ENCODE measurements at places on chromosomes 11 and 22.
A peak's percentile ranks its signal among the peaks of the same experiment; 100 is the strongest.

DNA sequence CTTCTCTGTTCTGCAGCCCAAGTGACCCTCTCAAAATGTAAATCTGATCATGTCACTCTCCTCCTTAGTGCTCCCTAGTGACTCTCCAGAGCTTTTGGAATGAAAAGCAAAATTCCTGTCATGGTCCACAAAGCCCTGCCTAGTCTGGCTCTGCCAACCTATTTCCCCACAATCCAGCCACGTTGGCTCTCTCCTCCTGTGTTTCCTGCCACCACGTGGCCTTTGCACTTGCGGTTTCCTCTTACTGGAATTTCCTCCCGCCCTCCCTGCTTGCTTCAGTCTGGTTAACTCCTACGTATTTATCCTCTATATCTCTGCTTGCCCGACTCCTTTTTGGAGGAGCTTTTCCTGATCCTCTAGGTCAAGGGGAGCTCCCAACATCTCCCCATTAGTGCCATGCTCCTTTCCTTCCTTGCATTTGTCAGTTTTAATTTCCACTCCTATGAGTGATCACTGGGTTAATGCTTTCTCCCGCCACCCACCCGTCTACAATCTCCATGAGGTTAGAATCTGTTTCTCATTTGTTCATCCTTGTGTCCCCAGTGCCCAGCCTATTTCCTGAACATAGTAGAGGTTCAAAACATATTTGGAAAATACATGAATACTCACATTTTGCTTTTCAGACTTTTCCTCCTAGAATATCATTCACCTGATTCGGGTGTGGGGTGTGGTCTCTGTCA is 11.5 kb downstream of the NNMT start:
- DNase-seq, result no peak

DNA sequence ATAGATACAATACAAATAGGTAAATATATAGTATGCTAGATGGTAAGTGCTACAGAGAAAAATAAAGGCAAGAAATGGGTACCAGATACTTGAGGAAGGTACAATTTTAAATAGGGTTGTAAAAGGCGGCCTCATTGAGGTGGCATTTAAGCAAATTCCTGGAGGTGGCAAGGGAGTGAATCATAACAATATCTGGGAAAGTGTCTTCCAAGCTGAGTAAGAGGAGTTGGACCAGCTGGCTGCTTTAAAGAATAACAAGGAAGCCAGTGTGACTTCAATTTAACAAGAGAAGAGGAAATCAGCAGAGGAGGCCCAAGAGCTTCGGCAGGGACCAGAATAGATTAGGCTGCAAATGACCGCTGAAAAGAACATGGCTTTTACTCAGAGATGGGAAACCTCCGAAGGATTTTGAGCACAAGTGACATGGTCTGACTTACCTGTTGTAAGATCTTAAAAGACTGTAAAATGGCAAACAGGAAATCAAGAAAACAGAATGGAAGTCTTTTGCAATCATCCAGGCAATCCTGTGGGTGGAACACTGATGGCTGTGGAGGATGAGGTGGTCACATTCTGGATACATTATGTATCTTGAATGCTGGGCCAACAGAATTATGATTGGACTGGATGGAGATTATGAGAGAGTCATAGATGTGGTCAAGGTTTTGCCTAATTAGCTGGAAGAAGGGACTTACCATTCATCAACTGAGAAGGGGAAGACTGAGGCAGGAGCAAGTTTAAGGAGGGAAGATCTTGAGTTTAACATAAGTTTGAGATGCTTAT is 77.2 kb downstream of the RDX start:
- DNase-seq, result no peak

DNA sequence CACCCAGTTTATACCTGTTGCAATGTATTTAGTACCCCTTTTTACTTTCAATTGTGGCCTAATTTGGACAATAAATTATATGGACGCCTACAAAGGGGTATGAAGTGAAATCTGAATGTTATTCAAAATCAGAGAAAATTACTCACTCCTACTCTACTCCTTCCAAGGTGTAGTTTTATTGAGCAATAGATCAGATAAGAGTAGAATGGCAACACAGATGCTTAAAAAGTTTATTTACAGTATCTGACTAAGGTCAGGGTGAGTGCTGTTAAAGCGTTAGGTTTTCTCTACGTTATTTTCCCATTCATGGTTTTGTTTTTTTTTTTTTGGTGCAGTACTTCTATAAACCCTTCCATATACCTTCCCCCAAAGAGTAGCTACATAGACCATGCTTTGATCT is 805.6 kb downstream of the KCNA4 start:
- no peak for DNase-seq

DNA sequence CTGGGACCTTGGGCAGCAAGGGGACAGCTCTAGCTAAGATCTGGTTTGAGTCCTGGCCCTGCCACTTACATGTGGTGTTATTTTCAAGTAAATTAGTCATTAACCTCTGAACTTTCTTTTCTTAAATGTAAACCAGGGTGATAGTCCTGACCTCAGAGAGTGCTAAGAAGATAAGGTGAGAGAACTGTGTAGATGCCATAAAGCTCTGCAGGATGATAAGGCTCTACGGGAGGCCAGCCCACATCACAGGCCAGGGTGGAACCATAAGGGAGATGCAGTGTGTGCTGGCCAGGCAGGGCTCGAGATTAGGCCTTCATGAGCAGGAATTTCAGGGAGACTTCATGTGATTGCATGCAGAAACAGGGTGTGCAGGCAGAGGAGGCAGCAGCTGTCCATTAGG is 24.2 kb downstream of the NECTIN1 start:
- DNase-seq, result peak; percentile 88

- DNase-seq, result no peak
These were observed 256.3 kb upstream of the ARHGAP20 start for GRCh38 chr11:110968348-110969062.

DNA sequence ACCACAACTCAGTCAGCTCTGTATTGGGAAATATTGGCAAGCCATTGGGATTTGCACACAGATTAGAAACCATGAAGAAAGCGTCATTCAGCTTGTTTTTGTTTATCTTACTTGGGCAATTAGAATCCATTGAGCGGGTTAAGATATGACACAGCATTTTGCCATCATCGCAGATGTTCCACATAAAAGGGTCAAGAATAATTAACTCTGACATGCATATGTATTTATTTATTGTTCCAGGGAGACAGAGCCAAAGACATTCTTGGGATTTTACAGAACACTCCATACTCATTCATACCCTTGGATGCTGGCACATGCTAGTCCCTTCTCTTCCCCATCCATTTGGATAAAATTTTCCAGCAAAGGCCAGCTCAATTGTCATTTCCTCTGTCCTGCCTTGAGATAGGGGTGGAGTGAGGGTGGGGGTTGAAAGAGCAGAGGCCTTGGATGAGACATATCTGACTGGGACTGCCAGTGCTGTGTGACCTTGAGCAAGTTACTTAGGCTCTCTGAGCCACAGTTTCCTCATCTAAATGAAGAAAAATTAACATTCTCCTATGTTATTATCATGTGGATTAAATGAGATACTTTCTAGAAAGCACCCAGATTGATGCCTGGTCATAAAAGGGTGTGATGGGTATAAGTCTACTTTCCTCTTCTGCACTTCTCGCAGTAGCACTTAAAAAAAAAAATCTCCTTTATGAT is 179.7 kb downstream of the RRAS2 start:
- DNase-seq, result no peak

DNA sequence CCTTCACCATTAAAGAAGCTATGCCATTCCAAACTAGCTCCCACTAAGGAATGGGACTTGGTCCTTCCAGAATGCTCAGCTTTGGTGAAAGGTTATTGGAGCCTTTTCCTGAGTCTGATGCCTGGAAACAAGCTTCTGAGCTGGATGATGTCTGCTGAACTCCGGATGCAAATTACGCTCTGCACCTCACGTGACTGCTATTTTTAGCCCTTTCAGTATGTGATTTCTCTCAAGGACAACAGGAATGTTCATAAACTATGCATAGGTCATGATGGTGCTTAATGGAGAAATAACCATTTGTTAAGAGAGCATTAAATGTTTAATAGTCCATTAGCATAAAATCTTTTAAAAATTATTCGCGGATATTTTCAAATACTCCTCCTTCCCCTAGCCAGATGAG is 631.4 kb upstream of the KIRREL3 start:
- DNase-seq, result no peak

DNA sequence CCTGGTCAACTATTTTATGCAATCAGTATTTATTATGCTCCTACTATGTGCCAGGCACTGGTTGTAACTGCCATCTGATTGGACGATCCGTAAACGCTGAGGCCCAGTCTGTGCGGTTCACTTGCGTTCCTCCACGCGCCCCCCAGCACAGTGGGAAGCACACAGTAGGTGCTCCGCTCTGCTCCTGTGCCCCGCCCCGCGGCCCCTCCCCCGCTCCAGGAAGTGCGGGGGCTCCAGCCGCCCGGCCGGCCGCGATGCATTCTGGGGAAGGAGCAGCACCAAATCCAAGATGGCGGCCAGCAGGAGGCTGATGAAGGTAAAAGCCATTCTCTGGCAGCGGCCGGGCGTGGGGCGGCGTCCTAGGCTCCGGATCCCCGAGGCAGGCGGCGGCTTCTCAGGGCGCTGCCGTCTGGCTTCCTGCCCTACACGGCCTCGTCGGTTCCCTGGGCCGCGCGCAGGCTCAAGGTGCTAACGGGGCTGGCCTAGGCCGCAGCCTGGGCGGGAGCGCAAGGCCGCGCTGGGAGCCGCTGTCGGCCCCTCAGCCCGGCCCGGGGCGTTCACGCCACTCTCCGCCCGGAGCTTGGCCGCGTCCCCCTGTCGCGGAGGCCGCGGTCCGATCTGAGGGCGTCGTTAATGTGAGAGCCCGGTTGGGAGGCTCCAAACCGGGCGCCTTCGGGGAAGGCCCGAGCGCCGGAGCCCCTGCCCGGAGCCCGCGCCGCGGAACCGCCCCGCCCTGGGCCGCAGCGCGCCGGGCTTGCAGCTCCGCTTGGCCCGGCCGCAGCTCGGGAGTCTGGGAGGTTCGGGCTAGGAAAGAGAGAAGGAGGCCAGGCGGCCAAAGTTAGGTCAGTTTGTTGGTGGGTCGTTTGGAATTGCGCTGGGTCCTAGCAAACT is at the start of gene UBE2L3:
Gene UBE2L3, plus strand, starts transcription at position 259 of the 891 bp plus-strand sequence. Its CDS starts 31 bp downstream, at position 290.
- DNase-seq, result peak; percentile 86

GRCh38 chr22:46673662-46674236 is 53.6 kb downstream of the GRAMD4 start:
- DNase-seq, result no peak

GRCh38 chr11:104433751-104434150 is 269.8 kb upstream of the PDGFD start:
- DNase-seq, result no peak

DNA sequence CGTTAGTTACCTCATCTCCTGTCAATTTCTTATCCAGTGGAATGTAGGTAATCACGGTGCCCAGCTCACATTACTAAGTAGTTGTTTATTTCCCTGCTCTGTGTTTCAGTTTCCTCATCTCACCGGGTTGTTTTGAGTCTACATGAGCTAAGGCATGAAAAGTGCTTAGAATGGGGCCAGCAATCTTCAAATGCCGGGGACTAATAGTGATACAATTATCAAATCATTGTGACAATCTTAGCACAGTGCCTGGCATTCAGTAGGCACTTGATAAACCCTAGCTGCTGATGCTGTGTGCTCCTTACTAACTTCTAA is 53.3 kb upstream of the CD5 start:
- no peak for DNase-seq

DNA sequence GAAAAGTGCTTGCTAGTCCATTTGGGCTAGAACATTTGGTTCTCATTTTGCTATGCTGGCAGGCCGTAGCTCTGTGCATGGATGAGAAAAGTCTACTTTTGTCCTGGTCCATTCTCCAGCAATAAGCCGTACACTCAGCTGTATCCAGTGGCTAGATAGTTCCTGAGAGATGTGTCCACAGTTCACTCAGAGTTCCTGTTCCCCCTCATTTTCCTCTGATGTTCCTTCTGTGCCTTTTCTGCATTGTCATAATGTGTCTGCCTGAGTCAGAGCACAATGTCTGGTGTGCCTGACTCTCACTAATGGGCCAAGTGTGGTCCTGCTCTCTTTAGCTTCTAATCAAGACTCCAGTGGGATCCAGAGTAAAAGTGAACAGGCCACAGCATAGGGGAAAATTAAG is 215.7 kb upstream of the CTSC start:
- no peak for DNase-seq

DNA sequence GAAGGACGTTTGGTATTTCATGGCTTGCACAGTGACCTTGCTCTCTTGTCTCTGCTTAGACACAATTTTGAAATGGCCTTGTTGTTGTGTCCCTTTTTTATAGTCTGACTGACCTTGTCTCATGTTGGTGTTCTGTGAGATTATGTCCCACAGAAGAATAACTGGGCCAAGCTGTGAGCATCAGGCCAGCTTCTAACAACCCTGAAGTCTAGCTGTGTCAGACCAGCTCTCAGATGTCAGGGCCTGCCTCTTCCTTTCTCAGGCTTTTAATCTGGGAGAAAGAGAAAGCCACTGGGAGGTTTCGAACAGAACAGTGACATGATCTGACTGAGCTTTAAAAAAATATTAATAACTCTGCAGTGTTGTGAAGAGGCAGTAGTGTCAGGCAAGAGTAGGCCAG is 2.0 kb upstream of the UEVLD start:
- DNase-seq, result no peak

DNA sequence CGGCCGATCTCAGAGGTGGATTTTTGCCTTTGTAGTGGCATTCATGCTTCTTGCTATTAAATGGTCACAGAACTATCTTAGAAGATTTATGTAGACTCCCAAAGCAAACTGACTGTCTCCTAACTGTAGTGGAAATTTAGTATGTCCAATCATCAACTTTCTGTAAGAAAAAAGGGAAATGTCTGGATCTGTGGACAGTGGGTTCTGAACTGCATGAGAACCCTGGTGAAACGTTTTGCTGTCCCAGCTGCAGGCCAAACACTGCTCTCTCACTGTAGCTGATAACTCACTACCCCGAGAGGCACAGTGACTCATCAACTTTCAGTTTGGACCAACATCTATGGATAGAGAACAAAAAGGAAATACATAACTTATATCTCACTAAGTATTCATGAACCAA is 387.1 kb downstream of the SOX6 start:
- peak; percentile 92 for DNase-seq

GRCh38 chr11:2267306-2267850 is 3.0 kb downstream of the ASCL2 start:
- DNase-seq, result no peak

- DNase-seq, result peak; percentile 14
These were observed 57.6 kb downstream of the FBXO7 start for GRCh38 chr22:32531931-32532819.

- DNase-seq, result no peak
These were observed 28.7 kb downstream of the ZNRF3 start for GRCh38 chr22:28911777-28912669.

DNA sequence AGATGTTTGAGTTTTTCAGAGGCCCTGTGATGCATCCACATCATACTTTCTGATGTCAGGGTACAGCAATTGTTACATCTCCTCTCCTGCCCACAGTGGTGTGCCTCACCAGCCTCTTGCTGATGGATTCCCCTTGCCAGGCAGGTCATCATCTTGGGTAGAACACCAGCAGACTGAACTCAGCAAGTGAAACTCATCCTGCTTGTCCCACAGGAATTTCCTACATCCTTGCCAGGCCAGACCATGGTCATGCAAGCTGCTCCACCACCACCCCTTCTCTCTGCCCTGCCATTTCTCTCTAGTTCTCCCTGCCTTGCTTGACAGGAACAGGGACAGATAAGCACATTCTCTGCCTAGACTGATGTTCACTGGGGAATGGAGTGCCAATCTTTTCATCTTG is 85.9 kb downstream of the PAX6 start:
- no peak for DNase-seq

GRCh38 chr11:70757241-70757640 is 358.9 kb downstream of the CTTN start:
- no peak for DNase-seq

- no peak for DNase-seq
These were observed 941.2 kb downstream of the DLG2 start for GRCh38 chr11:84685976-84686375.

Measured in hematopoietic multipotent progenitor cell treated with erythropoietin and hydrocortisone succinate and interleukin-3 and kit ligand, for 8 days (in vitro differentiated cells).